Stimulated activated naive CD4-positive, alpha-beta T cell treated with Interleukin-2 at 50 U/mL for 16 hours (primary cell): ENCODE measurements at places on chromosomes 5 and 9.

- no peak for DNase-seq
Observed at GRCh38 chr5:122906768-122907167, 61.4 kb downstream of the SNX24 start.

DNA sequence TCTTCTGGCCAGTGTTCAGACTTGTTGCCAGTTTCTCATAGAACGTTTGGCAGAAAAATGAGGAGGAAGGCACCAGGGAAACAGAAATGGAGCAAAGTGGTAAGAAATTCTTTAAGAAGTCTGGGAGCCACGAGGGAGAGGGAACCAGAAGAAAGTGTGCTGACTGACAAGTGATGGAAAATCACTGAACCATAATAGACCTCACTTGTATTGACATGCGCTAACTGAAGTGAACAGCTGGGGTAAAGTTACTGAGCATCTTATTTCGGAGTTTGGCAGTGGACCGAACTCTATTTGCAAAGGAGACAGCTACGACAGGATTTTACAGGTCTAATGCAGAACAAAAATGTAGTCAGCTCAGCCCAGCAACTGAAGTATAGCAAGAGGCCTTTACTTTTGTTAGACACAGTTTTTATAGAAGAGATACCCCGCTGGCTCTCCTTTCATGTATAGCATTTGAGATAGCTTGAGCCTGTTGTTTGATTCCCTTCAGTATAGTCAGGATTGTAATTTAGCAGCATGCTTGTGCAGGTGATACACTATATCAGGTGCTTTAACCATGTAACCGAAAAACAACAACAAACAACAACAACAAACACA is 53.6 kb downstream of the HMHB1 start:
- DNase-seq, result no peak

- DNase-seq, result peak; percentile 50
Observed at GRCh38 chr9:137156567-137157375, 13.1 kb downstream of the LRRC26 start.

- no peak for DNase-seq
Observed at GRCh38 chr9:124187311-124187710, 70.4 kb upstream of the NEK6 start.

DNA sequence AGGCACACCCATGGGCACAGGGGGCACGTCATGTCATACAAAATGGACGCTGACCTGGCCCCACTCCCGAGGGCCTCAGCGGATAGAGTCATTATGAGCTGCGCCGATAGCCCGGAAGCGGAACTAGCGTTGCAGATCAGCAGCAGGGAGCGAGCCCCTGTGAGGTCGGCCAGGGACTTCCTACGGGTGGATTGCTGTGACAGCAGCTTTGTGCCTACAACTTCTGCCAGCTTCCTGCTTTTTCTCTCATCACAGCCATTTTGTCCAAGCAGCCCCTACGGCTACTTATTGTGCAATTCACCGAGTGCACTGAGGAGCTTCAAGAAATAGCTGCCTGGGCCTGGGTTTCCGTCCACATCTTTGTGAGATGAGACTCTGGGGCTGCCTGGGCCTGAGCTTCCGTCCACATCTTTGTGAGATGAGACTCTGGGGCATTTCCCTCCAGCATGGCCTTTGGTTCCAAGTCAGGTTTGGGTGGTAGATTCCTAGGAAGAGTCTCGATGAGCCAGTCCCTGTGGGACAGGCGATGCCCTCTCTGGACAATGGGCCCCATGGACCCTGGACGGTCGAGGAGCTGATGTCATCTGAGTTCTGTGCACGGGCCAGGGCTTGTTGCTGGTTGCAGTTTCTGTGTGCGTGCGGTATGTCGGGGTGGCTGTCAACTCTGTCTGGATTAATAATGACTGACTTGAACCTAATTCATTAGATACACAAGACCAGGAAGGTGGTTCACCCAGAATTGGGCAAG is 67.0 kb upstream of the GNE start:
- no peak for DNase-seq

DNA sequence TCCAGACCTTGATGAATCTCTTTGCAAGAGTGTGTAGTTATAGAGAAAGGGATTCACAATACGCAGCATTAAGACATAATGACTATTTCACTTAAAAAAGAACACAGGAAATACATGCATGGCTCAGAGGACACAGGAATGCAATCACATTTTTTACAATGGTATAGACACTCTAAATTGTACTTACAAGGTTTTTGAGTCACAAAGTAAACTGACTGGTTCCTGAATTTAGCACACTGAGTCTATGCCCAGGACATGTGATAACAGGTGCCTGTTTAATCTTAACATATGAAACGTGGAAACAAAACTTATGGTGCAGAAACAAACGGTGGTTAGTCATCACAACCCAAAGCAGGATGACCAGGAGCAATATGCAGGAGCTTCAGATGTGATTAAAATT is 6.7 kb downstream of the EPB41L4A start:
- no peak for DNase-seq

DNA sequence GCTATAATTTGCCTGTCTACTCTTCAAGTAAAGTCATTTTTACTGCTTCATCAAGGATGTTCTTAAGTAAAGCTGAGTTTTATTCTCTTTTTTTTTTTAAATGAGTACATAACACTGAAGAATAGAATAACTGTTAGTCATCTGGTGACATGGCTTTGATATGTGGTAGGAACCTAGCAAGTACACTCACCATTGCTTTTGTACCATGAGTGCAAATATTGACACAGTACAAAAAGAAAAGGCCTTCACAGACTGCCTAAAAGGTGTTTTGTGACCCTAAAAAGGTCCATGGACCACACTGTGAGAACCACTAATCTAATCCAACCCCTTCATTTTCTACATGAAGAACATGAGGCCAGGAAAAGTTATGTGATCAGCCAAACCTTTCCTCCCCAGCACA is 55.0 kb downstream of the ECPAS start:
- DNase-seq, result no peak
